ENCODE measurements at places on chromosomes 5 and 9. TPM values are rescaled to one million over a fixed set of nuclear protein-coding genes. Genes with fewer than 3 reads are reported as not detected.

KIAA0825 gene
- 4.4 TPM for total RNA-seq

MTRR gene
- 44.4 TPM for total RNA-seq

DNM1 gene
- total RNA-seq: 9.4 TPM

MYOT gene
- 20.7 TPM for total RNA-seq

SET gene
- total RNA-seq: 195 TPM

KCNIP1 gene
- 1.4 TPM for total RNA-seq

GOLGA1 gene
- total RNA-seq: 32.1 TPM

C9orf50 gene
- total RNA-seq: 1.2 TPM
